Thoracic aorta endothelial cell (primary cell): ENCODE measurements at places on chromosomes 2 and 18. TPM values are rescaled to one million over a fixed set of nuclear protein-coding genes. Genes with fewer than 3 reads are reported as not detected.

Gene DOK6
- total RNA-seq: not detected in 2 replicates

Gene SLC16A14
- total RNA-seq: 0.13 and 0.93 TPM in 2 replicates

Gene TUBB8B
- total RNA-seq: not detected in 2 replicates

Gene MRPS5
- total RNA-seq: 53.3 and 62.5 TPM in 2 replicates

Gene BOK
- 28.6 and 35.9 TPM in 2 replicates for total RNA-seq

Gene CHST9
- not detected in 2 replicates for total RNA-seq
